Effector memory CD4-positive, alpha-beta T cell (primary cell): ENCODE measurements at places on chromosomes 6 and 20.

- H3K27me3 ChIP-seq, result no peaks in the 10 kb centered on the region
- no peaks in the 10 kb centered on the region for H3K36me3 ChIP-seq
- no peak overlapping the region for H3K27ac ChIP-seq
- no peaks in the 10 kb centered on the region for H3K4me1 ChIP-seq
- DNase-seq, result no peak
- H3K4me3 ChIP-seq, result no peak overlapping the region
Observed at GRCh38 chr6:65638047-65638831, 68.8 kb downstream of the EYS start.

DNA sequence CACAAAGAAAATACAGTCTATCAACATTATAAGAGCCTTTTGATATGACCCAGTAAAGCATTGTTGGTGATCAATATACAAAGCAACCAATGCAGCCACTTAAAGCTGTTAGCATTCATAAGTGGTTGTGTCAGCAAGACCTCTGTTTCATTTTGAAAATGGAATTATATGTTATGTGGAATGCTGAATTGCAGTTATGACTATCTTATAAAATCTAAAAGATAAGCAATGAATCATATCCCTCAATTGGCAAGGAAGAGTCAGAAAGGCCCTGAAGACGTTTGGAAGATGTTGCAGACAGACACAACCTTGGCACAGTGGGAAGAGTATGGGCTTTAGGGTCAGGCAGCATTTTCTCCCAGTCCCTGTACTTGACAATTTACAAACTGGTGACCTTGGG is 93.8 kb upstream of the RNF217 start:
- no peaks in the 10 kb centered on the region for H3K4me1 ChIP-seq
- H3K36me3 ChIP-seq, result no peaks in the 10 kb centered on the region
- DNase-seq, result no peak
- no peak overlapping the region for H3K4me3 ChIP-seq
- no peaks in the 10 kb centered on the region for H3K27me3 ChIP-seq

GRCh38 chr20:57317316-57317788 is 12.3 kb upstream of the SPO11 start:
- no peaks in the 10 kb centered on the region for H3K36me3 ChIP-seq
- peaks cover 8% of the 10 kb centered on the region for H3K27me3 ChIP-seq
- no peaks in the 10 kb centered on the region for H3K4me1 ChIP-seq
- DNase-seq, result no peak
- H3K4me3 ChIP-seq, result no peak overlapping the region

DNA sequence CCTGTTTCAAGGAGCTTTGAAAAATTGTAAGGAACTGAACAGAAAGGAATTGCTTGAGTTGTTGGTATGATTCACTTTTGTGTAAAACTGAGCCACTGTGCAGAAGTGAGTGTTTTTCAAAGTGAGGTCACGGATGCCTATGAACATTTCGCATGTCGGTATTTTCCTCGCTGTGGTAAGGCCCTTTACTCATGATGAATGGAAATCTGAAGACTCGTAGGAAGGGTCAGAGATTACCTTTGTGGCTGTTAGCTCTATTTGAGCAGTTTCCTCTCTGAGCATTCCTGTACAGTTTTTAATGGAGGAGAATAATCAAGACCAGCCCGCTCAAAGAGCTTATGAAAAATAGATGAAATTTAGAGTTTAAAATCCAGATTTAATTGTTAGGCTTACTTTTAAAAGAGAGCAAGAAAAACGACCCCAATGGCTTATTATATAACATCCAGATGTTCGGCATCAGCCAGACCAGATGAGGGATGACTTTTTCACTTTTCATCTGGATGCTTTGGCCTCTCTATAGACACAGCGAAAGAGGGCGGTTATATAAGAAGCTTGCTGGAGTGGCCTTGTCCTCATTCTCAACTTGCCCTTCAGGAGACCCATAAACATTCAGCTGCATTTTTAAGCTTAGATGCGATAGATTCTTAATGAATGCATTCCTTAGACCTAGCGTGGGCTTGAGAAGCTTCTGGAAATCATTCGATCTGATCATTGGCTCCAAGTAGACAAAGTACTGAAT is 99.5 kb downstream of the CD83 start:
- no peak overlapping the region for H3K4me3 ChIP-seq
- no peaks in the 10 kb centered on the region for H3K27me3 ChIP-seq
- no peak for DNase-seq
- no peaks in the 10 kb centered on the region for H3K4me1 ChIP-seq
- no peaks in the 10 kb centered on the region for H3K36me3 ChIP-seq

DNA sequence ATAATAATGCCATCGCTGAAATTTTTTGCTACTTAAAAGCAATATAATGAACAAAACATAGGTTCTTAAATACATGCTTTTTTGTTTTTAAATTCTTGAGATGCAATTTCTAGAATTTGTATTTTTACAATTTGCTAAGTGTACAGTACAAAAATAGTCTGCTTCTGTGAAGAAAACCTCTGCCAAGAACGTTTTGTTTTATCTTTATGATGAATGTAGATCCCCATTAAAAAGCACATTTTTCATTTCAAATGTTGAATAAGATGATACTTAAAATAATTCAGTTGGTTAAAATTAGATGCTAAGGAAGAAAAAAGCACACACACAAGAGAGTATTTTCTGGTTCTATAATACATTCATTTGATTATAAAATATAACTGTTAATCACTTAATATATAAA is 1358.5 kb upstream of the CITED2 start:
- H3K27me3 ChIP-seq, result no peaks in the 10 kb centered on the region
- no peaks in the 10 kb centered on the region for H3K36me3 ChIP-seq
- no peak for DNase-seq
- H3K4me3 ChIP-seq, result no peak overlapping the region
- no peaks in the 10 kb centered on the region for H3K4me1 ChIP-seq

GRCh38 chr20:37407019-37407566 is 61.2 kb downstream of the SRC start:
- no peak overlapping the region for H3K27ac ChIP-seq
- H3K4me3 ChIP-seq, result no peak overlapping the region
- no peaks in the 10 kb centered on the region for H3K36me3 ChIP-seq
- peaks cover 10% of the 10 kb centered on the region for H3K4me1 ChIP-seq
- peaks cover 11% of the 10 kb centered on the region for H3K27me3 ChIP-seq
